Brain microvascular endothelial cell (primary cell): ENCODE measurements at places on chromosomes 16 and 17.

- peak; percentile 51 for DNase-seq
Measured at GRCh38 chr17:41625602-41626001, 1.2 kb upstream of the KRT17 start.

DNA sequence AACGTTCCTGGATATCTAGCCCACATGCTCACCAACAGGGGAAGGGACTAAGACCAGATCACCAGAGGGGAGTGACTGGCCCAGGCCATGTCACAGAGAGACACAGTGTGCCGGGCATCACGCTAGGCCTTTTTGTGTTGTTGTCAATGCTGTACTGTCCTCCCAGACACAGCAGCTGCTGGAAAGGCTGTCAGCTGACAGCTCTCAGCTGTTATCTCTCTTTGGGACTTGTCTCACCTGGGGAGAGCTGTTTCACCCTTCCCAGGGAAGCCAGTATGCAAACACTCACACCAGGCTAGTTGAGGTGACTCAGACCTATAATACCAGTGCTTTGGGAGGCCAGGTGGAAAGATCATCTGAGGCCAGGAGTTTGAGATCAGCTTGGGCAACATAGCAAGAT is 19.4 kb downstream of the UNC45B start:
- DNase-seq, result no peak

DNA sequence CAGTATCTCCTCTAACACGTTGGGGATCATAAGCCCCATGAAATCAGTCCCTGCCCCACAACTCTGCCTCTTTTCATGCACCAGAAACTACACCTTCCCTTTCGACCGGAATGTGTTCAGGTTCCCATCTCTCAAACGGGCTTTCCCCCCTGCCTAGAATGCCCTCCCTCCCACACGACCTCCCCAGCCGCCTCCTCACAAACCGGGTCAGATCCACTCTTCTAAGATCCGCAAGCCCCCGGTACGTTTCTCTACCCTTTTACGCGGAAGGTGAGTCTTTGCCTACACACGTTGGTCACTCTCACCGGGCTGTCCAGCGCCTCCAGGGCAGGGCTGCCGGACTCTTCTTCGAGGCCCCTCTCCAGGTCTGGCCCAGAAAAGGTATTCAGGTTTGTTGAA is 708 bp downstream of the DHX33 start:
- DNase-seq, result no peak

DNA sequence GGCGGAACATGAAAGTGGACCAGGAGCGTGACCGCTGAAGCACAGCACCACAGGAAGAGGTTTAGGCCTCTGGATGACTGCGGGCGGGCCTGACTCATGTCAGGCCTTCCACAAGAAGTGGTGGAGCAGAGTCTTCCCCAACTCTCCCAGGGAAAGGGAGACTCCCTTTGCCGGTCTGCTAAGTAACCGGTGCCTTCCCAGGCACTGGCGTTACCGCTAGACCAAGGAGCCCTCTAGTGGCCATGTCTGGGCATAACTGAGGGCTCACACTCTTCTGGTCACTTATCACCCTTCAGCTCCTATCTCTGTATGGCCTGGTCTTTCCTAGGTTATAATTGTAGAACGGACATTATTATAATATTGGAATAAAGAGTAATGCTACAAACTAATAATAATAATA is 1931.9 kb downstream of the TP53TG3F start:
- DNase-seq, result peak; percentile 7

GRCh38 chr16:86354641-86355513 is 155.4 kb upstream of the FOXF1 start:
- peak; percentile 37 for DNase-seq

GRCh38 chr17:49224198-49224996 is 6.2 kb downstream of the PHOSPHO1 start:
- no peak for DNase-seq

- DNase-seq, result no peak
Measured at GRCh38 chr17:42251115-42251514, 25.1 kb downstream of the STAT5B start.

DNA sequence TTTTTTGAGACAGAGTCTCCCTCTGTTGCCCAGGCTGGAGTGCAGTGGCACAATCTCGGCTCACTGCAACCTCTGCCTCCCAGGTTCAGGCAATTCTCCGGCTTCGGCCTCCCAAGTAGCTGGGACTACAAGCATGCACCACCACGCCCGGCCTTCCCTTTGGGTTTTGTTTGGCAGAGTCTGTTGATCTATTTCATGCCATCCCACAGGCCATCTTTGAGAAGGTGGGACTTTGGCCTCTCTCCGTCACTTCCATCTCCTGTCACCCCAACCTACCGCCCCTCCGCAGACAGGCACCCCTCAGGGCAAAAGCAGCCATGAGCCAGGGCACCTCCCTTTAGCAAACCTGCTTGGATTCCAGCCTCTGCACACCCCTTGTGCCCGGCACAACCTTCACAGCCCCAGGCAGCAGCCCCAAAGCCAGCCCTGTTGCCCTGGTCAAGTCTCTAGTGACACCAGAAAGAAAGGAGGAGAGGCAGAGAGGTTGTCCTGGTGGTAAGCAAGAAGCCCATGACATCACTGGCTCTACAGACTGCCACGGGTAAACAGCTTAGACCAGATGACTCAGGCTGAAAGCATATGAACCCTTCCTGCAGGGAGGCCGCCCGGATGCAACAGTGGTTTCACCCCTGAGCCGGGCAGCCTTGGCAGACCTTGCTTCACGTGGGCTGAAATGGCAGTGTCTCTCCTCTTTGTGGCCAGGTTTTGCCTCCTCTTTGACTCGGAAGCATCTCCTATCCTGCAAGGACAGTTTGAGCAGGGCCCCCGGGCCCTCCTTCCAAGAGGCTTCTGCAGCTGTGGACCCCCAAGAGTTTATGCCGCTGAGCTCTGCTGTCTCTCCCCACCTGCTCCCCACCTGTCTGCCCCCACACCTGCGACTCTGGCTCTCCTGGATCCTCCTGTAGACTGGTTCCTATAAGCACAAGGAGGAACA is 8.1 kb upstream of the TIMP2 start:
- peak; percentile 98 for DNase-seq

- no peak for DNase-seq
Measured at GRCh38 chr16:2881783-2882649, 999 bp upstream of the FLYWCH2 start.

- DNase-seq, result peak; percentile 54
Measured at GRCh38 chr16:85573696-85574641, 39.2 kb upstream of the GSE1 start.

GRCh38 chr16:70680495-70681381 is 5.1 kb downstream of the MTSS2 start:
- DNase-seq, result no peak

DNA sequence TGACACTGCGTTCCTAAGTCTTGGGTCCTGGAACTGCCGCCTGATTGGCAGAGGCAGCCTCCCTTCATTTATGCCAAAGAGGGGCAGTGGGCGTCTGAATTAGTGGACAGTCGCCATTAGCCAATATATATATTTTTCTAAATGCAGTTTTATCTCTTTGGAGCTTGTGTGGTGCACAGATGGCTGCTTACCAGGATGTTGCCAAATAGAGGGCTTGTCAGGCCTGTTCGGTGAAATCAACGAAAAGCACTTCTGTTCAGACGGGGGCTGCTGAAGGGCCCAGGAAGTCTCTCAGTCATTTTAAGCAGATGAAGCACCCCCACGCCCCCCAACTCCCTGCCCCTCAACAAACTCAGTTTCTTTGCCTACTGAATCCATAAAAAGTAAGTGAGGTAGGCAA is 66.0 kb downstream of the RAP1GAP2 start:
- no peak for DNase-seq

- no peak for DNase-seq
Measured at GRCh38 chr17:76200354-76200753, 39.9 kb downstream of the RNF157 start.

- DNase-seq, result no peak
Measured at GRCh38 chr16:67652578-67653127, 7.4 kb downstream of the ACD start.

DNA sequence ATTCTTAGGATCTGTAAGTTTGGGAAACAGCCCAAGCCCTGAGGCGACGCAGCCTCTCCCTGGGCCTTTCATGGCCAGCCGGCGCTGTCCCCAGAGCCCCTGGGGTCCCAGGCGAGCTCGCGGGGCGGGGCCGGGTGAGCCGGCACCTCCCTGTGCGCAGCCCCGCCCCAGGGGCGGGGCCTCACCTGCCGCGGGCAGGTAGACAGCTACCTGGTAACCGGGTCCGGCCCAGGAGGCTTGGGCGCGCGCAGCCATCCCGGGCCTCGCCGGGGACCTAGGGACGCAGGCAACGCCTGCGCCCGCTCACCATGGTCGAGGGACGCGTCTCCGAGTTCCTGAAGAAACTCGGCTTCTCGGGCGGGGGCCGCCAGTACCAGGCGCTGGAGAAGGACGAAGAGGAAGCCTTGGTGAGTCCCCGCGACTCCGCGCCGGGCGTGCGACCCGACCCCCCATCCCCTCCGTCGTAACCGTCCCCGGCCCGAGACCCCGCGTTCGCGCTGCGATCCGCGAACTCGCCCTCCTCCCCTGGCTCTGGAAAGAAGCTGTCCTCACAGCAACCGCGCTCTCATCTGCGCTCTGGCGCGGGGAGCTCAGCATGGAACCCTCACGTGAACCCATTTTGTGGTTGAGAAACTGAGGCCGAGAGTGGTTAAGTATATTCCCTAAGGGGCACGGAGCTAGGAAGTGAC is at the start of gene ATP2C2:
Gene ATP2C2 (plus strand): TSS at position 231 of the 689 bp plus-strand sequence. CDS start 78 bp downstream, at position 309.
- DNase-seq, result no peak

- no peak for DNase-seq
Measured at GRCh38 chr17:34368946-34369500, 6.0 kb upstream of the CCL1 start.

GRCh38 chr16:4098501-4098900 is 17.7 kb downstream of the ADCY9 start:
- DNase-seq, result no peak

GRCh38 chr16:78988361-78988969 is 612.1 kb downstream of the MAF start:
- DNase-seq, result no peak

DNA sequence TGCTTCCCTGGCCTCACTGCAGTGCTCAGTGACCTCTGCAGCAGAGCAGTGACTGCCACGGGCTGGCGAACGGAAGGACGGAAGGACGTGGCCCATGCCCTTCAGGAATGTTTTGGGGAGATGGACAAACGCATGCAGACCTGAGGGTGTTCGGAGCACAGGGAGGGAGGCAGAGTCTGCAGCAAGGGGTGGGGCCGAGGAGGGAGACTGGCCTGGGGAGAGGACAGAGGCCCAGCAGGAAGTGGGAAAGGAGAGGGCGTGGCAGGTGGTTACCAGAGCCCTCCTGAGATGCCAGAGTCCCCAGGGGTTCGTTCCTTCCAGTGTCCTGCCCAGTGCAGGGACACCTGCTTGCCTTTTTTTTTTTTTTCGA is 21.9 kb downstream of the ADORA2B start:
- DNase-seq, result no peak

DNA sequence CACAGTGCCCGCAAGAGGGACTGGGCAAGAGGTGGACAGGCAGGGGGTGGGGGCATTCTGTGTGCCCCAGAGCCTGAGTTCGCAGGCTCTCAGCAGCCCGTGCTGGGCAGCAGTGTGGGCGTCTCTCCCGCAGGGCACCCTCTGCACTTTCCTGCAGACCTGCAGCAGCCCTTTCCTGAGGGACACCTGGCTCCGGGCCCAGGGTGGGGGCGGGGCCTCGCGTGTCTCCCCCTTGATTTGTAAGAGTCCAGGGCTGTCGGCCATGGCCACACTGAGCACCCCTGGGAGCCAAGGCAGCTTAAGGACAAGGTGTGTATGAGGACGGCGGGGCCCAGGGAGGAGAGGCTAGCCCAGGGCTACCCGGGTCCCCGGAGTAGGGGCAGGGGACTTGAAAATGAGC is 33.4 kb upstream of the SLC38A10 start:
- no peak for DNase-seq

GRCh38 chr16:80305410-80305809 is 235.4 kb upstream of the DYNLRB2 start:
- DNase-seq, result no peak

DNA sequence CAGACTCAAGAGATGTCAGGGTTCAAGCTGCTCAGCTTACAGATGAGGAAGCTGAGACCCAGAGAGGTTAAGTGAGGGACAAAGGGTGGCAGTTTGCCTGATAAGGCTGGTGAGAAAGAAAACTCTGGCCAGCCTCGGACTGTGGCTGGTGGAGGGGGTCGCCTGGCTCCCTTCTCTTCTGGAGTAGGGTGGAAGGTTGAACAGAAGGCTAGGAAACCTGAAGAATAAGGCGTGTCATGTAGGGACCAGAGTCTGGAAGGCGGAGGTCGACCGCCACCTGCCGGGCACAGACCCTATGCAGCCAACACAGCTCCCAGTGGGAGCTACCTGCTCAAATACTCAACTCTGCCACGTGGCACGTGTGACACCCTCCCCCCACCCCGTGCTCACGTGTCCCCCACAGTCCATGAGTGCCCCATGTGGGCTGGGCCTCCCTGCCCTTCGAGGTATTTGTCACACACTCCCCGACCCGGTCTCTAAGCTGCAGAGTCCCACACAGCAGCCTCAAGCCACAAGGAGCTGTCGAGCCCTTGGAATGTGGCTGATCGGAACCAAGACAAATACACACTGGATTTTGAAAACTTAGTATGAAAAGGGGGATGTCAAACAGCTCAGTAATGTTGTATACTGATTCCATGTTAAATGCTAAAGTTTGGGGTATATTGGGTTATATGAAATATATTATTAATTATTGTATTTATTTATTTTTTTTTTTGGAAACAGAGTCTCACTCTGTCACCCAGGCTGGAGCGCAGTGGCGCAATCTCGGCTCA is 11.8 kb downstream of the HID1 start:
- DNase-seq, result peak; percentile 17
